Stimulated activated CD8-positive, alpha-beta memory T cell treated with anti-CD3 and anti-CD28 coated beads, Interleukin-4, amount 100 ng/mL, for 1 hour (primary cell): ENCODE measurements at places on chromosomes 6 and 20.

- no peak for DNase-seq
These were observed 43.8 kb downstream of the POPDC3 start for GRCh38 chr6:105135907-105136430.

DNA sequence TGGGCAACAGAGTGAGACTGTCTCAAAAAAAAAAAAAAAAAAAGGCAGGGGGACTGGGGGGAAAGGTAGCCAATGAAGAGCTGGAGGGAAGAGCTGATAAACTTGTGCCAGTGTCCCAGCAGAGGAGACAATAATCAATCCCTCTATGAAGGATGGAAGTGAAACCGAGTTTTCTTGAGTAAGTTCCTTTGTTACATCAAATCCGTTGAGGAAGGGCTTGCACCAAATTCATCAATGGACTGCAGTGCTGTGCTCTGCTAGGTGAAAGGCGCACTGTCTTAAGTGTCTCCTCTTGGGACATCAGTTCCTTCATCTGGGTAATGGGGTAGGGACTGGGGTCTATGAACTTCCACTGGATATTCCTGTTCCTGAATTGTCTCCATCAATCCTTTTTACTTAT lies 3.0 kb upstream of the CRIP3 start:
- DNase-seq = no peak

- DNase-seq = no peak
These were observed 510.2 kb upstream of the SULF2 start for GRCh38 chr20:48295445-48295903.

GRCh38 chr6:158584236-158584651 lies 24.4 kb downstream of the TMEM181 start:
- no peak for DNase-seq

GRCh38 chr6:126302191-126302590 lies 37.7 kb upstream of the CENPW start:
- no peak for DNase-seq

GRCh38 chr6:157787080-157787479 lies 36.0 kb upstream of the SNX9 start:
- no peak for DNase-seq
